Aorta (tissue), 5 donors: ENCODE measurements at places on chromosomes 16 and 17. TPM values are rescaled to one million over a fixed set of nuclear protein-coding genes. Genes with fewer than 3 reads are reported as not detected.

The LGALS9B gene
- total RNA-seq = not detected

The FBXO39 gene
- total RNA-seq = 0.26 TPM

The SLC12A3 gene
- total RNA-seq = not detected

DNA sequence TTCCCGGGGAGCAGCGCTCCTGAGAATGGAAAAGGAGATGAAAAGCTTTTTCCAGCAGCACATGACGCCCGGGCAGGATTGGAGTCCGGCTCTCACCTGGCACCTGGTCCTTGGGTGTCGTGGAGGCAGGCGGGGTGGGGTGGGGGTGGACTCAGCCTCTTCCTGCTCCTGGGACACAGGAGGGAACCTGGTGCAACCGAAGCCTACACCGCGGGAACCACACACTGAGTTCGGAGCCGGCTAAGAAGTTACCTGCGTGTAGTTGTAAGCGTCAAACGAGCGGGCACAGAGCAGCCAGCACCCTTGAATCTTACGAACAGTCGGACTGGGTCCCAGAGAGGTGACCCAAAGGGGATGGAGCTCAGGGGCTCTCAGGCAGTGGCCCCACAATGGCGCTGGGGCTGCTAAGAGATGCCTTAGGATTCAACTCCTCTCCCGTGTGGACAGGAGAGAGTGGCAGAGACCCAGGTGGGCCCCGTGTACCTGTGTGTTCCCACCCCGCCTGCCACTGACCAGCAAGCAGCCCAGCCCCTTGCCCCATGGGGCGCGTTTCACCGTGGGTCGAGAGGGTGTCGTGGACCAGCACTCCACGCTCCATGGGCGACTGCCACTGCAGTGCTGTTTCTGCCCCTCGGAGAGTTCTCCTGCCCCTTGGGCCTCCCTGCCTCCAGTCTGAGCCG is 105.8 kb upstream of the METRNL start:
- H3K4me3 ChIP-seq = no peak overlapping the region
- DNase-seq = no peak
- no peak overlapping the region for H3K27ac ChIP-seq
- H3K36me3 ChIP-seq = no peaks in the 10 kb centered on the region
- H3K27me3 ChIP-seq = no peaks in the 10 kb centered on the region
- no peaks in the 10 kb centered on the region for H3K4me1 ChIP-seq

- no peak overlapping the region for H3K4me3 ChIP-seq
- no peak overlapping the region for H3K27ac ChIP-seq
- no peaks in the 10 kb centered on the region for H3K36me3 ChIP-seq
- H3K27me3 ChIP-seq = no peaks in the 10 kb centered on the region
Observed at GRCh38 chr16:87044829-87045228, 272.4 kb downstream of the C16orf95 start.

DNA sequence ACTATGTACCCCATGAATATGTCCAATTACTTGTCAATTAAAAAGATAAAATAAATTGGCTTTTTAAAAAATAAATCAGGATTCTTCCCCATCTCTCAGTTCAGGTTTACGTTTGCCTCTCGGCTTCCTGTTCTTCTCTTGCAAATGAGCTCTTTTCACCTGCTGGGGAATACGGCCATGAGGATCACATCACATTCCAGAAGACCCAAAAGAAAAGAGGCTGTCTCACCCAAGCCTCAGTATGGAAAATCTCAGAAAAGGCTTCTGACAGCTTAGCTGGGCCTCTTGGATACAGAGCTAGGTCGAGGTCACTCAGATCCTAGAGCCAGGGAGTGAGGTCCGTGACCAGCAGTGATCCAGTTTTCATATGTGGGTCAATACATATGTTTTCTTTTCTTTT is 171.2 kb upstream of the SDK2 start:
- H3K27ac ChIP-seq = no peak overlapping the region
- H3K36me3 ChIP-seq = no peaks in the 10 kb centered on the region
- no peak for DNase-seq
- H3K4me1 ChIP-seq = no peaks in the 10 kb centered on the region
- H3K27me3 ChIP-seq = no peaks in the 10 kb centered on the region
- H3K4me3 ChIP-seq = no peak overlapping the region

- DNase-seq = no peak
- H3K4me3 ChIP-seq = no peak overlapping the region
- no peak overlapping the region for H3K27ac ChIP-seq
- no peaks in the 10 kb centered on the region for H3K27me3 ChIP-seq
- H3K4me1 ChIP-seq = no peaks in the 10 kb centered on the region
- H3K36me3 ChIP-seq = no peaks in the 10 kb centered on the region
Observed at GRCh38 chr17:73753751-73754496, 109.7 kb upstream of the SDK2 start.

- no peaks in the 10 kb centered on the region for H3K27me3 ChIP-seq
- no peaks in the 10 kb centered on the region for H3K36me3 ChIP-seq
- no peak for DNase-seq
- H3K4me1 ChIP-seq = no peaks in the 10 kb centered on the region
Observed at GRCh38 chr16:21145738-21146137, 4.9 kb downstream of the DNAH3 start.

- no peak overlapping the region for H3K4me3 ChIP-seq
- DNase-seq = no peak
- H3K36me3 ChIP-seq = no peaks in the 10 kb centered on the region
- no peak overlapping the region for H3K27ac ChIP-seq
- no peaks in the 10 kb centered on the region for H3K27me3 ChIP-seq
- H3K4me1 ChIP-seq = no peaks in the 10 kb centered on the region
Observed at GRCh38 chr16:82370282-82370681, 200.3 kb upstream of the MPHOSPH6 start.

DNA sequence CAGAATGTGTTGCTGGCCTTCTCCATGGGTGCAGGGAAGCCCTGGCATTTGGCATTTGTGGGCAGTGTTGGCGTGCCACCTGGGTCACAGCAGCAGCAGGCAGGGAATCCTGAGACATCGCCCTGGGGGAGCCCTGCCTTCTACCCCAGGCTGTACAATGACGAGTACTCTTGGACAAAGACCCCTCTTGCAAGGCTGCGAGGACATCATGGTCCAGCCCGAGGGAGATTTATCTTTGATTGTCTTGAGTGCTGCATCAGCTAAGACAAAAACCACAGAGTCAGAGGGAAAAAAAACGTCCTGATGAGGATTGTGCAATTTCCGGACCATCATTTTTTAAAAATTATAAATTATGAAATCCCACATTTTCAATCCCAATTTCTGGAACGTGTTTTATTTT is 3.7 kb downstream of the CRISPLD2 start:
- H3K4me1 ChIP-seq = no peaks in the 10 kb centered on the region
- H3K27ac ChIP-seq = no peak overlapping the region
- DNase-seq = no peak
- H3K4me3 ChIP-seq = no peak overlapping the region

- no peak overlapping the region for H3K27ac ChIP-seq
- no peaks in the 10 kb centered on the region for H3K4me1 ChIP-seq
- no peak overlapping the region for H3K4me3 ChIP-seq
Observed at GRCh38 chr17:33057564-33057963, 65.9 kb downstream of the SPACA3 start.

DNA sequence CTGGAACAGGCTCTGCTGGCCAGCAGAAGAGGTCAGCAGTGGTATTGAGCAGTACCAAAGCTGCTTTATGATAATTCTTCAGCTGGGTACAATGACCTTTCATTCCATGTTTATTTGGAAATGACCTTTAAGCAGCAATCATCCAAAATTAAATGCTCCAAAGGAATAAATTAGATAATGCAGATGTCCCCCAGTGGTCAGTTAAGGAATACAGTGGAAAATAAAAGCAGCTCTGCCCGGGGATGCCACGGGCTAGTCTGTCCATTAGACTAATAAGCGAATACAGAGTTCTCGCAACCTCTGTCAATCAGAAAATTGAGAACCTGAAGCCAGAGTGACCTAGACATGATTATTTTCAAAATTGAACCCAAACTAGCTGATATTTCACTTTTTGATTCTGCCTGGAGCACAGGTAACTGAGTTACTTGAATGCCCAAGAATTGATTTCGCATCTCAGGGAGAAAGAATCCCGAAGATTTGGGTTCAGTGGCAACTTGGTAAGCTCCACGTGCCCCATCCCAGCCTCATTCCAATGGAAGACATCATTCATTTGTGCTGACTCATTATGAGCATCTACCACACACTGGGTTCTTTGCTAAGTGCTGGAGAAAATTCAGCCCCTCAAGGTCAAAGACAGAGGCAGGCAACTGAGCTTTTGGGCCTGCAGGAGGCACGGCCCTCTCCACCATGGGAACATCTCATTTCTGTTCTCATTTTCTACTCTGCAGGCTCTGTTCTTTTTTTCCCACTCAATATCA is 34.4 kb upstream of the SLC39A11 start:
- no peaks in the 10 kb centered on the region for H3K27me3 ChIP-seq
- DNase-seq = no peak
- no peak overlapping the region for H3K4me3 ChIP-seq
- no peaks in the 10 kb centered on the region for H3K36me3 ChIP-seq
- no peak overlapping the region for H3K27ac ChIP-seq
